Tibial nerve (tissue), 4 donors: ENCODE measurements at places on chromosomes 7 and 10. TPM values are rescaled to one million over a fixed set of nuclear protein-coding genes. Genes with fewer than 3 reads are reported as not detected.
A peak's percentile ranks its signal among the peaks of the same experiment; 100 is the strongest.

PRPS1L1 gene
- total RNA-seq = not detected

DIP2C gene
- 46.5 TPM for total RNA-seq

CARD11 gene
- 3.3 TPM for total RNA-seq

PLAU gene
- 2.5 TPM for total RNA-seq

HIPK2 gene
- total RNA-seq = 30.2 TPM

GRCh38 chr7:5831196-5831595, 49.4 kb upstream of the OCM start:
- H3K27ac ChIP-seq = peak overlapping the region; percentile 40
- no peaks in the 10 kb centered on the region for H3K36me3 ChIP-seq
- H3K4me3 ChIP-seq = no peak overlapping the region
- no peak for DNase-seq
- H3K27me3 ChIP-seq = no peaks in the 10 kb centered on the region

GRCh38 chr7:13047061-13047460, 359.6 kb downstream of the ARL4A start:
- no peak overlapping the region for H3K4me3 ChIP-seq
- DNase-seq = no peak
- no peak overlapping the region for H3K27ac ChIP-seq
- no peaks in the 10 kb centered on the region for H3K4me1 ChIP-seq
- H3K36me3 ChIP-seq = no peaks in the 10 kb centered on the region

TRDMT1 gene
- total RNA-seq = 17.5 TPM

- H3K4me1 ChIP-seq = peaks cover 2% of the 10 kb centered on the region
- no peak overlapping the region for H3K4me3 ChIP-seq
- H3K27ac ChIP-seq = no peak overlapping the region
- H3K27me3 ChIP-seq = no peaks in the 10 kb centered on the region
Observed at GRCh38 chr10:14784459-14785055, 9.9 kb upstream of the FAM107B start.

ARHGAP12 gene
- 54.8 TPM for total RNA-seq

GRCh38 chr10:97128516-97129154, 57.1 kb downstream of the SLIT1 start:
- no peak overlapping the region for H3K27ac ChIP-seq
- H3K27me3 ChIP-seq = no peaks in the 10 kb centered on the region
- no peaks in the 10 kb centered on the region for H3K36me3 ChIP-seq
- H3K4me1 ChIP-seq = no peaks in the 10 kb centered on the region
- no peak for DNase-seq

MCM10 gene
- 0.22 TPM for total RNA-seq

DNA sequence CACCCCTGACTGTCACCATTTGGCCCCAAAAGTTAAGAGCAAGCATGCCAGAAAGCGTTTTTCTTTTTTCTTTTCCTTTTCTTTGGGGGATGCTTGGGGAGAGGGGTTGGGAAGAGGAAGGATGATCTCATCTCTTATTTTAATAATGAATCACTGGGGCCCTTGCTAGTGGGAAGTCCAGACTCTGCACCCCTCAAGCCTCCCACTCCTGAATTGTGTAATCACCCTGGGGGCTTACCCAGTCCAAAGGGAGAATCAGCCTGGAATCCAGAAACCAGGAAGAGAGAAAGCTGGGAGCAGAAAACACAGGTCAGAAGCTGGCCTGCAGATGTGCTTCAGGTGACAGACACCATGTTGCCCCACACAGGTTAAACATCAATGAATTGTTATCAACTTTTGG, 14.7 kb upstream of the HABP2 start:
- no peak overlapping the region for H3K27ac ChIP-seq
- H3K4me3 ChIP-seq = no peak overlapping the region
- H3K36me3 ChIP-seq = no peaks in the 10 kb centered on the region
- no peaks in the 10 kb centered on the region for H3K27me3 ChIP-seq
- DNase-seq = no peak
- H3K4me1 ChIP-seq = no peaks in the 10 kb centered on the region

- H3K4me3 ChIP-seq = peak overlapping the region; percentile 36
- H3K36me3 ChIP-seq = no peaks in the 10 kb centered on the region
- DNase-seq = peak; percentile 66
Observed at GRCh38 chr10:33273295-33274002, 61.0 kb downstream of the NRP1 start.

GRCh38 chr7:348962-349743, 59.2 kb downstream of the FOXL3 start:
- no peak overlapping the region for H3K27ac ChIP-seq
- no peaks in the 10 kb centered on the region for H3K4me1 ChIP-seq
- H3K4me3 ChIP-seq = no peak overlapping the region
- no peak for DNase-seq

DNA sequence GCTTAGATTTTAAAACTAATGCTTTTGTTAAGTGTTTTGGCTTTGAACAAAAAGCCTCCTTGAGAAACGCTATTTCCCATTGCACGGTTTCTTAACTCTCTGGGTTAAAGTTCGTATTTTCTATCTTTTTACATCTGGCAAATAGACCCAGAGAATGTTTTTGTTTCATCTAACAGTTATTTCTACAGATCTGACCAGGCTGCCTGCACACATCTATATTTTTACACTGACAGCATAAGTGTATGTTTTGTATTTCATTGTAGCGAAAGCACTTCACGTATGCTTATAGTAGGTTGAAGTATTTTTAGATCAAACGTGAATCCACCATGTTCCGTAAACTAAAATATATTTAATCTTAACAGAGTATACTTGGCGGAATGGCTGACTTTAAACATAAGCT, 477.3 kb downstream of the SDK1 start:
- H3K36me3 ChIP-seq = no peaks in the 10 kb centered on the region
- H3K27me3 ChIP-seq = no peaks in the 10 kb centered on the region
- H3K4me1 ChIP-seq = no peaks in the 10 kb centered on the region
- H3K4me3 ChIP-seq = no peak overlapping the region
- no peak for DNase-seq

MYPN gene
- not detected for total RNA-seq

LIPM gene
- not detected for total RNA-seq

COL26A1 gene
- total RNA-seq = 0.20 TPM

- H3K36me3 ChIP-seq = no peaks in the 10 kb centered on the region
- H3K4me1 ChIP-seq = peaks cover 8% of the 10 kb centered on the region
- no peak overlapping the region for H3K27ac ChIP-seq
- H3K4me3 ChIP-seq = no peak overlapping the region
- DNase-seq = no peak
Observed at GRCh38 chr7:50663396-50664102, 98.3 kb upstream of the DDC start.
